NCI-H2081 treated with DMSO at 0.1 percent for 48 hours (cell line): ENCODE measurements at places on chromosomes 1 and 21.

DNA sequence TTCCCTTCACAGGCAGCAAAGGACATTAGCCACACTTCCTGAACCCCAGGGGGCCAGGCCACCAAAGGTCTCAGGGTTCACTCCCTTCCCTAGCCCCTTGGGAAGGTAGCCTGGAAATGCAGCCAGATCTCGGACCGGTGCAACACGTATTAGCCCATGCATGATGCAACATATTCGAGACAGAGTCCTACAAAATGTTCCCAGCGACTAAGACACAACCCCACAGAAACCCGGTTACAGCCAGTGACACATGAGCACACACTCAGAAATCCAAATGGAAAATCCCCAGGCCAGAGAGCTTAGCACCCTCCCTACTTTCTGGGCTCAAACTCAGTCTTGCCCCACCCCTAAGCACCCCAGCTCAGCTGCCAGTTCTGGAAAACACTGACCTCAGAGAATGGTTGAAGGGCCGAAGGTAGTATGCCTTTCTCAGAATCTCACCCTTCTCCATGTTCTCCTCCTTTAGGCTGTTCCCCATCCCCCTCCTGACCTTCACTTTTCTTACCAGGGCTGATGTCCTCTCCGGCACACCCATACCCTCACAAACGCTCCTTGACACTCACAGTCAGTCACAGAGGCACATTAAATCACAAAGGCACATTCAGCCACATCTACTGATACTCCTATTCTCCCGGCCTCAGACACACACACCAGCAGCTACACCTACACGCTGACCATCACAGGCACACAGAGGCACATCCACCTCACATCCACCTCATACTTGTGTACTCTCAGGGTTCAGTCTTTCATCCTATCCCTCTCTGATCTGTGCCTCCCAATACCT lies at the start of gene TSPAN1:
Gene TSPAN1, plus strand, starts transcription at position 640 of the 784 bp plus-strand sequence. CDS start 6,021 bp downstream, outside the sequence.
- no peak for DNase-seq

DNA sequence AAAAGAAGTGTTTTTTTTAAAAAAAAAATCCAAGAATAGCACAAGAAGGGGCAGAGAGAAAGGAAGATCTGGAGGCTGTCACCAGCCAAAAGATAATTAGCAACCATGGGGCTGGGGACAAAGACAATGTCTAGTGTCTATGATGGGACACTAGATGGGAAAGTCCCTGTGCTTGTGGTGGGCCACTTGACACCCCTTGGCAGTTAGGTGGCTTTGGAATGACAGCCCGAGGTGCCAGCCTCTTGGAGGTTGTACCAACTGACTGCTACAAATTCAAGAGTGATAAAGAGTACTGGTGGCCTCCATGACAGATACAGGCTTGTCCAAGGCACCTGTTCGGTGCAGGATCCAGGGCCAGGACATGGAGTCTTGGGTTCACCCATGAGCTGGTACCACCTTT lies 21.6 kb downstream of the ATP2B4 start:
- DNase-seq, result no peak

- DNase-seq, result no peak
Measured at GRCh38 chr1:199490769-199491527, 536.6 kb upstream of the NR5A2 start.

GRCh38 chr21:43270800-43271301 lies 102.0 kb downstream of the CRYAA start:
- no peak for DNase-seq
